ENCODE measurements at places on chromosomes 16 and 17.

- DNase-seq, result no peak
Observed at GRCh38 chr17:81803728-81804558, at the start of gene GCGR. Gene GCGR (plus strand): TSS chr17:81804150. CDS start chr17:81809019, 4,869 bp downstream.

DNA sequence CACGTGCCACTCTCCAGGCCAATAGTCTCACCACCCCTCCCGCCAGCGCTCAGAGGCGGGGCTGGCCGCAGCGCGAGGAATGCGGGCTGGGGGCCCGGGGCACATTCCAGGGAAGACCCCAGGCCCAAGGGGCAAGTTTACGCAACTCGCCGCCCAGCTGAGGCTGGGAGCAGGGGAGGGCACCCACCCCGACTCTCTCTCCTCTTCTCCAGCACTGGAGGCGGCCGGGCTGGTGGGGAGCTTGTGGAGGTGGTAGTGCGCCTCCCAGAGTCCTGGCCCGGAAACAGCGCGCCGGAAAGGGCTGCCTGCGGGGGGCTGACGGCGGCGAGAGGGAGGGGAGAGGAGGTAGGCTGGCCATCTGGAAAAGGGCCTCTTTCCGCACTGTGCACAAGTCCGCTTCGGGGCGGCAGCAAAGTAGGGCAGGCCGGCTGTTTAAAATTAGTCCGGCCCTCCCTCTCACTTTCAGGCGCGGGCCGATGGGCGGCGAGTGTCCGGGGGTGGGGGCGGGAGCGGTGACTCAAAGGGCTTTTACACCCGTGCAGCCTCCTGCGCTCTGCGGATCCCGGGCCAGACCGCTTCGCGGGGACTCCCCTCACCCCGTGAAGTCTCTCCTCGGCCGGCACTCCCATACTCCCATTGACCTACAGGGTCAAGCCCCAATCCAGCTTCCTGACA is 1.1 kb downstream of the FHOD1 start:
- peak; percentile 87 for DNase-seq

DNA sequence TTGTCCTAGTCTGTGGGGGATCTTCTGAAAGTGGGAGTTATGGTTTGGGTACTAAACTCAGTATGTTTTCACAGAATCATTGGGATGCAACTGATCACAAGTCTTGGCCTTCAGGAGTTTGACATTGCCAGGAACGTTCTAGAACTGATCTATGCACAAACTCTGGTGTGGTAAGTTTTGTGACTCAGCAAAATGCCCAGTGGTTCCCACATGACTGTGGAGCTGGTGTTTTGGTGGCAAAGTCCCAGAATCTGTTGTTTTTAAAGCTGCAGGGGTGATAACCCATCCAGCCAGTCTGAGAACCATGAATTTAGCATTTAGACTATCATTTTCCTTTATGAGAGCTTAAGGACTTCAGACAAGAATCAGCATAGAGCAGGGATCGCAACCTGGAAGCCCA is 40.6 kb downstream of the GDE1 start:
- DNase-seq, result no peak

DNA sequence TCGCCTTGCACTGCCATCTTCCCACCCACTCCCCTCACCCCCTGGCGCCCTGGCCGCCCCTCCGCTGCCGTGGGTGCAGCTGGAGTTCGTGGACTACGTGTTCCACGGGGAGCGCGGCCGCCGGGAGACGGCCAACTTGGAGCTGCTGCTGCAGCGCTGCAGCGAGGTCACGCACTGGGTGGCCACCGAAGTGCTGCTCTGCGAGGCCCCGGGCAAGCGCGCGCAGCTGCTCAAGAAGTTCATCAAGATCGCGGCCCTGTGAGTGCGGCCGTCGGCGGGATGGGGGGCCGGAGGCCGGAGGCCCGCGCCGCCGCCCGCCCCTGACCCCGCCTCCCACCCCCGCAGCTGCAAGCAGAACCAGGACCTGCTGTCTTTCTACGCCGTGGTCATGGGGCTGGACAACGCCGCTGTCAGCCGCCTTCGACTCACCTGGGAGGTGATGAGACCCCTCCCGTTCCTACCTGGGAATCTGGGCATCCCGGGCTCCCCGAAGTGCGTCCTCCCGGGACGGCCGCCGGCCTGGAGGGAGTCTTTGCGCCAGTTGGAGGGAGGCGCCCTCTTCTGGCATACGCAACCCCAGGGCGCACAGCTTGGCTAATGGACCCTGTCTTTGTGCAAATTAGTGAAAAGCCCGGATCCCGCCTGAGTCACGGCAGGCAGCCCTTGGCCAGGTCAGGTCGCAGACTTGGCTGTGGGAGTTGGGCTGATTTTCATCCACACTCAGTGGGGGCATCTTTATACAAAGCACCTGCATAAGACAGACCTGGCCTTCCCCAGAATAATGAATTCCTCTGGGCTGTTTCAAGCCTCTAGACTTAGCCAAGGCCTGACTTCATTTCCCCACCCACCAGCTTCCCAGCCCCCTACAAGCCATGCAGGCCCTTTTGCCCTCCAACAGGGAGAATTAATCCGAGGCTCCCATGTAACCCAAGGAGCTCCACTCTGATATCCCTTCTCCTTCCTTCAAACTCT is 14.3 kb downstream of the RAPGEFL1 start:
- DNase-seq, result peak; percentile 83

DNA sequence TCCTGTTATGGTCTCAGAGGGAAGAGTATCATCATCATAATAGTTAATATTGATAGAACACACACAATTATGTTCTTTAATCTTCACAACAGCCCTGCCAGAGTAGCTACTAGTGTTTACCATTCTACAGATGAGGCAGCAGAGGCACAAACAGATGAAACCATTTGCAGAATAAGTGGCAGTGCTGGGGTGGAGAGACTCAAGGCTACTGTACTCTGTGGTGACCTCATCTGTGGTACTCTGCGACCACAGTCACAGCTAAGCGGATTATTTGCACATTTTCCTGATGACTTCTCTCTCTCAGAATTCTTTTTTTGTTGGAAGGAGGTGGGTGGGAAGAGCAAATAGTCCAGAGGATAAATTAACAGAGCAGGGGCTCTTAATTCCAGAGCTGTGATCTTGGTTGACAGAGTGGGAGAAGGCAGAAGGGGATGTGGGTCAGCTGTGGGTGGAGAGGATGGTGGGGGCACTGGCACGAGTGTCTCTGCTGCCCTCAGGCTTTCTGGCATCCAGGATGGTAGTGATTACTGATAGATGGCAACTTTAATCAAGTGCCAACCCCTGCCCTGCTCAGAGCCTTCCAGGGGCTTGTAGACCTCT is 41.8 kb downstream of the MRM1 start:
- DNase-seq, result no peak

- no peak for DNase-seq
Observed at GRCh38 chr17:69815406-69815805, 259.6 kb upstream of the KCNJ16 start.

DNA sequence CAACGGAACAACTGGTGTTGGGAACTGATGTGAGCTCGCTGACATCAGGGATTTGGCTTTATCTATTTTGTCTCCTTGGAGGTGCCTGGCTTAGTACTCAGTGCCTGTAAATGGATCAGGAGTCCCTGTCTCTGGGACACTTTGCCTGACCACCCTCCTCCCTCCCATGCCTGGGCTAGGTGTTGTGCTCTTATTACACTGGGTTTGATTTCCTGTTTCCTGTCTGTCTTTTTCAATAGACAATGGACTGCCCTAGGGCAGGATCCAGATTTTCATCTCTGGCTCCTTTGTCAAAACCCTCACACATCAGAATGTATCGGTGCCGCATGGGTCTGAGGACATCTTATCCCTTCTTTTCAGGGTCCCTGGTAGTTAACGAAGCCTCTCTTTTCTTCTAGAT is 223.6 kb upstream of the ASIC2 start:
- DNase-seq, result no peak

GRCh38 chr17:36730857-36731490 is 129.6 kb downstream of the MRM1 start:
- no peak for DNase-seq

GRCh38 chr16:66618588-66619375 is 14.3 kb downstream of the CMTM3 start:
- DNase-seq, result no peak

- DNase-seq, result no peak
Observed at GRCh38 chr17:2551928-2552327, 40.2 kb upstream of the METTL16 start.

DNA sequence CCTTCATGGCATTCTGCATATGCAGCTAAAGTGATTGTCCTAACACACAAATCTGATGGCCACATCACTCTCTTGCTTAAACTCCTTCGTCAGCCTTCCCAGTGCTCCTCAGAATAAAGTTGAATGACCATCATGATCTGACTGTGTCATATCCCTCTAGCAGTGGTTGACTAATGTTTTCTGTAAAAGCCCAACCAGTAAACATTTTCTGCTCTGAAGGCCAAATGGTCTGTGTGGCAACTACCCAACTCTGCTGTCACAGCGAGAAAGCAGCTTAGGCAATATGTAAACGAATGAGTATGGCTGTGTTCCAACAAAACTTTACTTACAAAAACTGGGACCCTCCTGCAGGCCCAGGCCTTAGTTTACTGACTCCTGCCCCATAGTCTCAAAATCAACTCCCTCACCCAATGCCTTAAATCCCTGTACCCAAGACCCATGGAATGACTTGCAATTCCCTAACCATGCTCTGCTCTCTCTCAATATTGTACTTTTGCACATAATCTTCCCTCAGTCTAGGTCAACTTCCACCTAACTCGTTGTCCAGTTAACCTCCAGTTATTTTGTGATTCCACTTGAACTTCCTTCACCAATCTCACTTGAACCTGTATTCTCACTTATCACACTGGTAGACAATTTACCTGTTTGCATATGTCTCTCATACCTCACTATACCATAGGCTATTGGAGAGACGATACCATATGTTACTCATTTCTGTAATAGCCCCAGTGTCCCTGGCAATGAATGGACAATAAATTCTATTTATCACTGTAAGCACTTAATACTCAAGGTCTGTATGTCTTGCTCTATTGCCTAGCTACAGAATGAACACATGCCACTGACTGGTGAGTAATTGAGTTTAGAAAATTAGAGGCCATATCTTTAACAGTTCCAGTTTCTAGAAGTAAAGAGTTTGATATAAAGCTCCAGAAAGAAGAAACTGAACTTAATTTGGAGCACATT is 29.1 kb downstream of the TMEM100 start:
- DNase-seq, result no peak

DNA sequence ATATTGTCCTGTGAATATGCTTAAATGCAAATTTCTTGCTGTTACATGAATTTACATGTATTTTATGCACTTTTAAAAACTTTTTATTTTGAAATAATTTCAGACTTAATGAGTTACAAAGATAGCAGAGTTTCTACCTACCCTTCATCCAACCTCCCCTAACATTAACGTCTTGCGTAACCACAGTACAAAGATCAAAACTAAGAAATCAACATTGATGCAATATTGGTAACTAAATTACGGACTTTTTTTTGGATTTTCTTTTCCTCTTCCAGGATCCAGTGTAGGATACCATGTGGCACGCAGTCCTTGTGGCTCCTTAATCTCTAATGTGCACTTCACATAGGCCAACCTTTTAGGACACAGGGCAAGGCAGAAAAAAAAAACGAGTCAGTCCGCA is 124.9 kb downstream of the ABCC12 start:
- DNase-seq, result no peak

GRCh38 chr17:59311051-59311468 is 20.4 kb upstream of the YPEL2 start:
- peak; percentile 63 for DNase-seq

DNA sequence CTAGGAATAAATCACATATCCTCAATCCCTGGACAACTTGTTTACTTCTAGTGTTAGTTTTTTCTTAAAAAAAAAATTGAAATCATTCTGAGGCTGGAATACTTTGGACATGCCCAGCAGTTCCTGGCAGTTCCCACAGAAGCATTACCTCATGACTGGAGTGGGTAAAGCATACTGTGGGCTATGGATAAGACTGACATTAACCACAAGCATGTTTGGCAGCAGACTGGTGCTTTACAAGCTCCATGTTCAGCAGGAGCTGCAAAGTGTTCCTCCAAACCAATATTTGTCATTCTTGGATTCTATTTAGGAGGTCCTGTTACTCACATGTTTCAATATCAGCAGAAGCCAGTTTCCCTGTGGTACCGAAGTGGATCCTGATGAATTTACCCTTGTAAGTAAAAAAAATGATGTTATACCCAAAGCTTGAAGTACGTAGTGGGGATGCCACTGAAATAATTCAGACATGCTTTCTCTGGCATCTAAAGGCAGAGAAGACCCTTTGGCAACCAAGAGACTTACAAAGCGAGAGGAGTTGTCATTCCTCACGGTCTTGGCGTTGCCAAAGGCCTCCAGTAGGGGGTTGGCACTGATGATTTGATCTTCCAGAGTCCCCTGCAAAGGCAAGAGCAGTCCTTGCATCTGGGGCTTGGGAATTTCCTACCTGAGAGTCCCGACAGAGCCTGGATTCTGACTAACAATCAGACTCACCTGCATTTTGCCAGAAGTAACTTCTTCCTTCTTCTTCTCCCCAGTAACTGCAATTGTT is 4.9 kb downstream of the MYH1 start:
- no peak for DNase-seq

DNA sequence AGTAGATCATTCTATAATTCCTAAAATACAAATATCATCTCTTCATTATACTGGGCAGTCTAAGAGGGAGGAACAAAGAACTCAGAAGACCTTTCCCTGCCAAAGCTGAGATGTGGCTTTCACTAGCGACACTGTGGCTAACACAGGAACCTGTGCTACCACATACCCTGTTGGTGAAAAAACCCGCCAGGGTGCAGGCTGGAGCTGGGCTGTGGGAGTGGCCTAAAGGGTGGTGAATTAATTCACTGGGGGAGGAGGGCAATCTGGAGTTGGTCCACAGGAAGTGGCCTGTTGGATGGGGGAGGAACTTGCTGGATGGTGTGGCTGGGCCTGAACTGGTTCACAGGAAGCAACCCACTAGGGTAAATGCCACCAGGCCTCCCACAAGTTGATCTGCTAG is 7.4 kb downstream of the ZNF594 start:
- DNase-seq, result no peak

- DNase-seq, result no peak
Observed at GRCh38 chr16:77780378-77780837, 8.0 kb upstream of the VAT1L start.

- no peak for DNase-seq
Observed at GRCh38 chr16:64738321-64738960, 383.4 kb downstream of the CDH11 start.
